Nephron progenitor cell (in vitro differentiated cells): ENCODE measurements at places on chromosomes 11 and 22.

DNA sequence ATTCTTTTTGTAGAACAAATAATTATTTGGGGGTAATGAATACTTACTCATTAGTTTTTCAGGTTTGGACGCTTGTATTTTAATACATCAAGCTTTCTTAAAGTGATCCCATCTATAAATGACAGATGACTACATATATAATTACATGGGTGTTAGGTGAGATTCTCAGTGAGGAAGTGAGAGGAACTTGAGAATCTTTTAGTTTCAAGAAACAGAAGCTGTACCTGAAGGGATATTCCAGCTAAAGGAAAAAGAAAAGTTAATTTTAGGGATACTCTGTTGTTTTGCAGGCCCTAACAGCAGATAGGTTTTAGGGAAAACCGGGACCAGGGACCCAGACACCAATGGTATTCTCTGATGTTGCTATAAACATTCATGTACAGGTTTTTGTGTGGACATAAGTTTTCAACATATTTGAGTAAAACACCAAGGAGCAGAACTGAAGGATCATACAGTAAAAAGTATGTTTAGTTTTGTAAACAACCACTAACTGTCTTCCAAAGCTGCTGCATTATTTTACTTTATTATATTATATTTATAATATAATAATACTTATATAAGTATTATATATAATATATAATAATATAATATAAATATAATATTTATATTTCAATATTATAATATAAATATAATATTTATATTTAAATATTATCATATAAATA lies 24.1 kb upstream of the PHOX2A start:
- H3K4me3 ChIP-seq, result no peak overlapping the region
- no peak overlapping the region for H3K27ac ChIP-seq

DNA sequence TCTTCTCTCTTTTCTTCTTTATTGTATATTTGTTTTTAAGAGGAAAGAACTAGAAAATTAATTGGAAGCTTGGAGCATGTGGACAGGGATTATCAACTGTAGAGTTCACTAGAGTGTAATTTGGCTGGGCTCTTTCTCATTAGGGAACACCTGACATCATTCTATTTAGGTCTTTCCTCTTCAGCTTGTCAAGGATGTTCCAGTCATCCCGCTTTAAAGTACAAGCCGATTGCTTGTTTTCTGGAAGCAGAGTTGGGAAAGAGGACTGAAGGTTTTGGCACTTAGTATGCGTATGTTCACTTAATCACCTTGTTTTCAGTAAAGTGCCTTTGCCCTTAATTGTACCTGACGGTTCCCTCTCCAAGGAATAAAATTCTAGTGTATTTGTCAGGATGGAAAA lies 111.6 kb downstream of the WNT11 start:
- H3K36me3 ChIP-seq, result peaks cover 39% of the 10 kb centered on the region
- DNase-seq, result no peak
- H3K27ac ChIP-seq, result no peak overlapping the region
- peaks cover 8% of the 10 kb centered on the region for H3K27me3 ChIP-seq
- no peak overlapping the region for H3K4me3 ChIP-seq

- no peak overlapping the region for H3K27ac ChIP-seq
- DNase-seq, result no peak
- H3K27me3 ChIP-seq, result peaks cover 3% of the 10 kb centered on the region
- H3K36me3 ChIP-seq, result peaks cover 15% of the 10 kb centered on the region
- H3K4me1 ChIP-seq, result peaks cover 14% of the 10 kb centered on the region
These were observed 21.1 kb upstream of the RAB1B start for GRCh38 chr11:66247295-66247694.

- no peak overlapping the region for H3K4me3 ChIP-seq
- no peak overlapping the region for H3K27ac ChIP-seq
- peaks cover 12% of the 10 kb centered on the region for H3K36me3 ChIP-seq
- H3K4me1 ChIP-seq, result peaks cover 8% of the 10 kb centered on the region
- no peaks in the 10 kb centered on the region for H3K27me3 ChIP-seq
These were observed 27.2 kb downstream of the GRAMD1B start for GRCh38 chr11:123457187-123457770.

DNA sequence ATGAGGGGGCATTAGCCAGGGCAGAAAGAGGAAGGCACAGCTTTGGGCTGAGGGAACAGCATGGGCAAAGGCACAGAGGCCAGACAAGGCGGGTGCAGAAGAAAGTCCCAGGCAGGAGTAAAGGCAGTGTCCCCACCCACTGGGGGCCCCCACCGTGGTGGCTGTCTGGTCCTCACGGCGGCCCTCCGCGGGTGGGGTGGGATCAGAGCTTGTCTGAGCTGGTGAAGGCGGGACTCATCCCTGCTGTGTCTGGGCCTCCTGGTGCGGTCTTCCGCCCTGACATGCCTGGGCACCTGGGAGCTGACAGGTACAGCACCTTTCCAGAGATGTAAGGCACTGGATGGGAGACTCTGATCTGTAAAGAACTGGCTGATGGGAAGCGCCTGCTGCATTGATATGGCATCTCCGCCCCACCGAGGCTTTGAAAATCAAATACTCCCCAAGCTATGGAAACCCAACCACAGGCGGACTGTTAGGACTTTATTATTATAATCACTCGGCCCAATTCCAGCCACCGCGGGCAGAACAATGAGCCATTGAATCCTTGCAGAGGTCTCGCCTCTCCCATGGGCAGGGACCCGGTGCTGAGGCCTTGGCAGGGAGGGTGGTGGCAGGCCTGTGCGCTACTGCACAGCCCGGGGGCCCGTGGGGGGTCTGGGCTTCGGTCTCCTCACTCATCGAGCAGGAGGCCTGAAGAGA lies 14.2 kb upstream of the GNB1L start:
- no peak overlapping the region for H3K27ac ChIP-seq
- peaks cover 7% of the 10 kb centered on the region for H3K27me3 ChIP-seq
- no peaks in the 10 kb centered on the region for H3K36me3 ChIP-seq

GRCh38 chr11:33638608-33639007 lies 62.0 kb downstream of the C11orf91 start:
- no peak for DNase-seq
- no peaks in the 10 kb centered on the region for H3K4me1 ChIP-seq
- no peaks in the 10 kb centered on the region for H3K27me3 ChIP-seq
- peaks cover 4% of the 10 kb centered on the region for H3K36me3 ChIP-seq
- no peak overlapping the region for H3K4me3 ChIP-seq

- no peak overlapping the region for H3K4me3 ChIP-seq
- H3K27ac ChIP-seq, result no peak overlapping the region
- DNase-seq, result no peak
- peaks cover 32% of the 10 kb centered on the region for H3K27me3 ChIP-seq
- H3K36me3 ChIP-seq, result no peaks in the 10 kb centered on the region
These were observed 27.5 kb upstream of the OR10G7 start for GRCh38 chr11:124068601-124069110.

DNA sequence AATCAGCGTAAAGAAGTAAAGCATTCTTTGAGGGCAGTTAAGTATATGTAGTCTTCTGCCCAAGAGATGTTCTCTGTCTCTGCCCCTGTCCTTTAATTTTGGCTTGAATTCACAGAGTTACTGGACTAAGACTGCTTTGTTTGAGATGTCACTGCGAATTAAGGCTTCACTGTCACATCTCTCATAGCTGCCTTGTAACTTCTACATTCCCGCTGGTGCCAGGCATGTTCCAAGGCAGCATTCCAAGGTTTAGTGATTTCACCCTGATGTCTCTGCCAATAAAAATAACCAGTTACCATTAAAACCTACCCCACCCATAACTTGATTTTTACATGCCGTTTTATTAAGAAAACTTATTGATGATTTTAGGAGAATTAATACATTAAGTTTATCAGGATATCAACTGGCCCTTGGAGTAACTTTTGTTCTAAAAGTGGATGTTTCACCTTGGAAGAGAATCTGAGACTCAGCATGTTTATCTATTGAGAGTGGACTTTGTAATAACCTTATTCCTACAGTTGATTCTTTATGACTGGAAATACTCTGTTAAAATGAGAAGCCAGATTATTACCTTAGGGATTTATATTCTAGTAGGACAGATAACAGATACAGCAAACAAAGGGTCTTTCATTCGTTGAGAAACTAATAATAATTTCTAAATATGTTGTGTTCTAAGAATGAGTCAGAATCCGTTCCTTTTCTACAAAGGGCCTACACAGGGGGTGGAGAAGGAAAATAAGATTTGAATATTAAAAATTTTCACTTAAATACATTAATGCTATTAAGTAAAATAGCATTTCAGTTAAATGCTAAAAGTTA lies 110.2 kb downstream of the UVRAG start:
- no peaks in the 10 kb centered on the region for H3K4me1 ChIP-seq
- H3K4me3 ChIP-seq, result no peak overlapping the region
- no peak overlapping the region for H3K27ac ChIP-seq
- no peak for DNase-seq

DNA sequence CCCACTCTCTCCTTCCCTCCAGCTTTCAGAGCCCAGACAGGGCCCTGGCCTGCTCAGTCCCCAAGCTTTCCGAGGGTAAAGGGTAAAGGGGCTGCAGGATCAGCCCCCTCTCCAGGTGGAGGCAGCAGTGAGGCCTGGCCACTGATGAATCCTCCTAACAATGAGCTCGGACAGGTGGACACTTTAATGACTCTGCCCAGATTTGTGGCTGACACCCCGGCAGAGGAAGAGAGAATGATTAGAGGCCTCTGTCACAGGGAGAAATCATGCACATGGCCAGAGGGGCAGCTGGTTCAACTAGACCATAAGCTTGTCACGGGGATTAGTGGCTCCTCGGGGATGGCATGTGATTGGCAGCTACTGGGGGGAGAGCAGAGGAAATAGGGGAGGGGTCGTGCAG lies 587.5 kb upstream of the B3GAT1 start:
- no peaks in the 10 kb centered on the region for H3K36me3 ChIP-seq
- peak overlapping the region; percentile 62 for H3K27ac ChIP-seq
- DNase-seq, result peak; percentile 67
- H3K4me3 ChIP-seq, result no peak overlapping the region
- H3K27me3 ChIP-seq, result peaks cover 17% of the 10 kb centered on the region
- peaks cover 86% of the 10 kb centered on the region for H3K4me1 ChIP-seq

- H3K36me3 ChIP-seq, result no peaks in the 10 kb centered on the region
- peaks cover 30% of the 10 kb centered on the region for H3K27me3 ChIP-seq
- H3K27ac ChIP-seq, result no peak overlapping the region
- H3K4me1 ChIP-seq, result no peaks in the 10 kb centered on the region
These were observed 98.6 kb upstream of the THY1 start for GRCh38 chr11:119521551-119521950.

DNA sequence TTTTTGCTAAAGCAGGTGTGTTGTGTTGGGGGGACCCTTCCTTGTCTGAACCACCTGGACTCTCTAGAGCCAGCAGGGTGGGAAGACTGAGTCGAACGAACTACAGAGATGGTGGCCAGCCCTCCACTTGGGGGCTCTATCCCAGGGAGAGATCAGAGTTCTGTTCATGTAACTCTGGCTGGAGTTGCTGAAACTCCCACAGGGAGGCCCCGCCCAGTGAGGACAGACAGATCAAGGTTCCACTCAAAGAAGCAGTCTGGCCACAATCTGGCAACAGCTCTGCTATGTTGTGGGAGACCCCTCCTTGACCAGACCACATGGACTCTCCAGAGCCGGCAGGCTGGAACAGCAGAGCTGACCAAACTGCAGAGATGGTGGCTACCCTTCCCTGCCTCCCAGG lies 20.2 kb upstream of the OR5AK2 start:
- H3K36me3 ChIP-seq, result no peaks in the 10 kb centered on the region
- DNase-seq, result no peak
- no peak overlapping the region for H3K4me3 ChIP-seq
- no peak overlapping the region for H3K27ac ChIP-seq

- no peaks in the 10 kb centered on the region for H3K27me3 ChIP-seq
- H3K4me3 ChIP-seq, result no peak overlapping the region
These were observed 207.4 kb downstream of the DBX1 start for GRCh38 chr11:19952911-19953310.

DNA sequence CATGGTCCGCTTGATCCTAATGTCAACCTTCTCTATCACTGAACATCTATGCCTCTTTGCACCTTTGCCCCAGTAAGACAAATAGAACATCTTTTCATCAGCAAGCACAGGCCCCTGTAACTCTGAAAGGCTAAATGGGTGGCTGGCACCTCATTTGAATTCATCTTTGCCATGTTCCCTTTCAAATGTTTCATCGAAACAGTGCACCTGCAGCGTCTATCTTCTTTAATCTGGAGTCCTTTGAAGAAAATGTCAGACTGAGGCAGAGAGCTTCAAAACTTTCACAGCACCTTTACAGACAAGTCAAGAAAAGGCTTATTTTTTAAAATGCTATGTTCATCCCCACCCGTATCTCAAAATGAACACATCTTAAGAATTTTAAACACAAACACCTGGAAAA lies 3.4 kb downstream of the MPPED2 start:
- DNase-seq, result no peak
- H3K27me3 ChIP-seq, result peaks cover 62% of the 10 kb centered on the region
- peaks cover 61% of the 10 kb centered on the region for H3K4me1 ChIP-seq
- H3K36me3 ChIP-seq, result peaks cover 23% of the 10 kb centered on the region
- H3K4me3 ChIP-seq, result peak overlapping the region; percentile 86
- H3K27ac ChIP-seq, result no peak overlapping the region

DNA sequence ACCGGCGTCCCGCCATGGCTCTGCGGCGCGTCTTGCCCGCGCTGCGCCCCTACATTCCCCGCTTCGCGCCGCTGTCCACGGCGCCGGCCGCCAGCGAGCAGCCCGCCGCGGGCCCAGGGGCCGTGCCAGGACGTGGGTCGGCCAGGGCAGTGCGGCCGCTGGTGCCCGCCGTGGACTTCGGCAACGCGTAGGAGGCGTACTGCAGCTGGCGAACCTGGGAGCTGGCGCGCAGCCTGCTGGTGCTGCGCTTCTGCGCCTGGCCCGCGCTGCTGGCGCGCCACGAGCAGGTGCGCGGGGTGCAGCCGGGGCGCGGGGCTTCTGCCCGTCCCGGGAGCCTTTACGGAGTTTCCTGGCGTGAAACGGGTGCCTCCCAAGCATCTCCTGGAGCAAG lies 20.1 kb downstream of the DGCR6L start:
- H3K27ac ChIP-seq, result no peak overlapping the region
- peaks cover 79% of the 10 kb centered on the region for H3K27me3 ChIP-seq
- peak overlapping the region; percentile 58 for H3K4me3 ChIP-seq
- DNase-seq, result no peak

DNA sequence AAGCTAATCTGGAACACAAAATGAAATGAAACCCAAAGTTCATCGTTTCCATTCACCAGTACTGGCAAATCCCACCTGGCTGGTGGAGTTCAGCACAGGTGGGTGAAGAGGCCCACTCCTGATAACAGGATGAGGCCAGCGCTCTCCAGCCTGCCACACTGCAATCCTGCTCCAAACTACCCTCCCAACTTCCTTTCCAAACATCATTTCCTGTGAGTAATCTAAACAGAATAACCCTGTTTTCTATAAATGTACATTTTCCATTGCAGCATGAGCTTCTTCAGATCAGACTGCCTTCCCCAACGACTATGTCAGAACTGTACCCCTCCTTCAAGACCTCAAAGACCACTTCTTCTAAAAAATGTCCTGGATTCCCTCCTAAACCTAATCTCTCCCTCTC lies 15.9 kb upstream of the NFRKB start:
- peak overlapping the region; percentile 0 for H3K27ac ChIP-seq
- peaks cover 43% of the 10 kb centered on the region for H3K36me3 ChIP-seq
- H3K27me3 ChIP-seq, result no peaks in the 10 kb centered on the region
- DNase-seq, result no peak
- H3K4me3 ChIP-seq, result no peak overlapping the region

- H3K4me3 ChIP-seq, result no peak within 1 kb of the TSS
- DNase-seq, result no peak
- H3K36me3 ChIP-seq, result no peaks in the 10 kb centered on the region
These were observed at the start of gene LINC01488 for GRCh38 chr11:69481393-69481844. Gene LINC01488 (plus strand): TSS chr11:69481663.

- H3K27me3 ChIP-seq, result no peaks in the 10 kb centered on the region
- DNase-seq, result no peak
- H3K4me1 ChIP-seq, result peaks cover 21% of the 10 kb centered on the region
- H3K4me3 ChIP-seq, result no peak overlapping the region
- peaks cover 15% of the 10 kb centered on the region for H3K36me3 ChIP-seq
These were observed 56.5 kb upstream of the ARHGAP32 start for GRCh38 chr11:129248618-129249017.

- DNase-seq, result no peak
- no peak overlapping the region for H3K4me3 ChIP-seq
- no peak overlapping the region for H3K27ac ChIP-seq
- H3K27me3 ChIP-seq, result no peaks in the 10 kb centered on the region
These were observed 35.4 kb downstream of the PAK1 start for GRCh38 chr11:77438487-77438886.
